ENCODE measurements at places on chromosomes 7 and 10.

DNA sequence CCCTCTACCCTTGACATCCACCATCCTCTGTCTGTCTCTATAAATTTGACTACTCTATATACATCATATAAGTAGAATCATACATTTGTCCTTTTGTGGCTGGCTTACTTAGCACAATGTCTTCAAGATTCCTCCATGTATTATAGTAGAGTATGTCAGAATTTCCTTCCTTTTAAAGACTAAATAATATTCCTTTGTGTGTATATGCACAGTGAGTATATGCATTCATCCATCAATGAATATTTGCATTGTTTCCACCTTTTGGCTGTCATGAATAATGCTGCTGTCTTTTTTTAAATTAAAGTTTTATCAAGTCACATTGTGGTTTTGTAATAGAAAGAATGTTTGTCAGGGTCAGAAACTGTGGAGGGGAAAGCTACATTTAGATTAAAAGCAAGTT is 195.3 kb downstream of the ANK3 start:
- no peak for DNase-seq

- DNase-seq: no peak
Measured at GRCh38 chr7:155337946-155338631, 40.4 kb downstream of the INSIG1 start.

DNA sequence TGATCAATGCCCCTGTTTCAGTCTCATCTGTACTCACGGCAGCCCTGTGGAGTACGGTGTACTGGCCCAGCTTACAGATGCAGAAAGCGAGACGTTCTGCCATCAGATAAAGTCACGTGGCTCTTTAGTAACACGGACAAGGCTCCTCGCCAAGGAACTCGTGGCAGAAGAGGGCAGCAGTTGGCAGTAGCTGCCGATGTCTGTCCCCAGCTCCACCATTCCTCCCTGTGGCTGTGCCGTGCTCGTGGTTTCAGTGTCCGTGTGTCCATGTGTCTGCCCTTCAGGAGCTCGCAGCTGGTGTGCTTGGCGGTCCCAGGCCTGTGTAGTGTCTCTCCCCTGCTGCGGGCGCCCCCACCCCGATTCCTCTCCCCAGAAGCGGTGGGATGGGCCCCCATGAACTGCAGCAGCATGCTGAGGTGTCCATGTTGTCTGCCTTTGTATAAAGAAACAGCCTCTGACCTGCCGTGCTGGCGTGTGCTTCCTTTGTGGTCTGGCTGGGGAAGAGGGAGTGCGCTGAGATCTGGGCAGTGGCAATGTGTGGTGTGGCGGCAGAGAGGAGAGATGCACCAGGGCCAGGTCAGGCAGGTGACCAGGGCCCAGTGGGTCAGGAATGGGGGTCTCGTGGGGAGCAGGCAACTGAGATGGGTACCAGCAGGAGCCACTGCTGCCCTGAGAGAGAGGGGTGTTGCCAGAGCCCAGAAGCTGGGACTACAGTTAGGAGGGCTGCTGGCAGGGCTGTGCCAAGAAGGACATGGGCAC is 9.8 kb downstream of the RHBDD2 start:
- DNase-seq: no peak

GRCh38 chr10:106440767-106441166 is 723.7 kb downstream of the SORCS1 start:
- DNase-seq: no peak

- DNase-seq: no peak
Measured at GRCh38 chr7:20030915-20031362, 186.2 kb downstream of the MACC1 start.

DNA sequence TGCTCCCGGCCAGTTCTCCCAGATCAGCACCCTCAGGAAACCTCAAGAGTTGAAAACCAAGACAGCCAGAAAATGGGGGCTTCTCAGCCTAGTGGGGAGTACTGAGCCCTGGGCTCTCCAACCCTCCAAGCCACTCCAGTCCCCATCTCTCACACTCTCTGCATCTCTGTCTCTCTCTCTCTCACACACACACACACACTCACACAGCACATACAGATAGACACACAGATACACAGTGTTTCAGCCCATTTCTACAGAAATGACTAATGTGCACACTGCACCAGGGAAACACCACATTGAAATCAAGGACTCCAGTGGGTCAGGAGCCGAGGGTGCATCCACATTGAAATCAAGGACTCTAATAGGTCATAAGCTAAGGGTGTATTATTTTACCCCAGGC is 107.5 kb downstream of the MKI67 start:
- DNase-seq: no peak

Measured in activated naive CD4-positive, alpha-beta T cell (primary cell).